NCI-H1092 (cell line): ENCODE measurements at places on chromosomes 4 and X.

- no peak for DNase-seq
Observed at GRCh38 chr4:10856271-10856782, 171.8 kb upstream of the CLNK start.

- DNase-seq = no peak
Observed at GRCh38 chr4:111214371-111214770, 591.5 kb upstream of the PITX2 start.

- DNase-seq = no peak
Observed at GRCh38 chrX:14584548-14584947, 55.2 kb downstream of the GLRA2 start.

GRCh38 chrX:124736553-124737270, 390.3 kb downstream of the SH2D1A start:
- DNase-seq = no peak

DNA sequence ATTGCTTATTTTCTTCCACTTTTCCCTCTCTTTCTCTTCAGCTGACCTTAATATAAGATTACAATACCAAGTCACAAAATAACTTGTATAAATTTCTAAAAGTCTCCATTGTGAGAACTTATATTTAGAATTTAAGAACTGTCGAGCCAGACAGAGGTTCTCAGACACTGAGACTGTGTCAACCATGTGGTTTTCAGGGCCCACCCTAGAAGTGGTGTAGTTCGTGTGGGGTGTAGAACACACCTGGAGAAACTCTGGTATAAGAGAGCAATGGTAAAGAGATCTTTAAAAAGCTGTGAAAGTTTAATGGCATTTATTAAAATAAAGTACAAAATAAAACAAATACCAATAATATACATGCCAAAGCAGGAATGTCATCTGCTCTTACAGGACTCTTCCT, 19.7 kb downstream of the CPEB2 start:
- DNase-seq = no peak
